ENCODE measurements at places on chromosomes 1 and 21.

- peak; percentile 76 for DNase-seq
Observed at GRCh38 chr1:210446479-210446878, 117.8 kb downstream of the HHAT start.

- DNase-seq: no peak
Observed at GRCh38 chr21:21188513-21189195, 190.4 kb downstream of the NCAM2 start.

- DNase-seq: no peak
Observed at GRCh38 chr1:245880754-245881403, 626.2 kb downstream of the SMYD3 start.

- no peak for DNase-seq
Observed at GRCh38 chr1:8510041-8510823, 192.3 kb downstream of the SLC45A1 start.

DNA sequence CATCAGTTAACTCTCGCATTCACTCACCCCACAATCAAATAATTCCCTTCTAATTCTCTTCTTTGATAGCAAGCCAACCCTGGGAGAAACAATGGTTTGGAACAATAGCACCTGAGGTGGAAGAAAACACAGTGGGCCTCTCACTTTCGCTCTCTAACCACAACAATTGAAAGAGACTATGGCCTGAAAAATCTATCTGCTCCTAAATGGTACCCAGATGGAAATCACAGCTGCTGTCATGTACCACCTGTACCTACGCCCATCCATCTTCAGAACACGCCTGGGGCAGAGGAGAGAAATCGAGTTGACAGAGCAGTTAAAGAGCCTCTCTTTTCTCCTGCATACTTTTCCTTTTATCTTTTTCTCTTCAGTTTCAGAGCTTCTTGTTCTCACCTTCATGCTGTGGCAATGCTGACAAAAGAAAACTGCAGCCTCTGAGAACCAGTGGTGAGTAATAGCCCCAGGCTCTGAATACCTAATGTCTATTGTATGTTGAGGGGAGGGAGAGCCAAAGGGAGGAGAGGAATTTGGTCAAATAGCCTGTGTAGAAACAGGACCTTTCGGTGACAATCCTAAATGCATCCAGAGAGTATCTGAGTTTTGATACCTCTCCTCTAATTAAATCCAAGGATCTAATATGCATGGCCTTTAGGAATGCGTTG is 57.7 kb downstream of the ZC3H11B start:
- peak; percentile 81 for DNase-seq

GRCh38 chr21:15212206-15212605 is 147.4 kb upstream of the NRIP1 start:
- no peak for DNase-seq

- no peak for DNase-seq
Observed at GRCh38 chr1:36156329-36157114, 562 bp downstream of the MAP7D1 start.

GRCh38 chr1:228974273-228974672 is 239.0 kb downstream of the RHOU start:
- no peak for DNase-seq

- DNase-seq: no peak
Observed at GRCh38 chr1:238672262-238672661, 714.1 kb upstream of the CHRM3 start.

GRCh38 chr1:91804546-91805023 is 81.4 kb downstream of the TGFBR3 start:
- no peak for DNase-seq

- DNase-seq: peak; percentile 50
Observed at GRCh38 chr1:64686828-64687724, 57.8 kb upstream of the RAVER2 start.

DNA sequence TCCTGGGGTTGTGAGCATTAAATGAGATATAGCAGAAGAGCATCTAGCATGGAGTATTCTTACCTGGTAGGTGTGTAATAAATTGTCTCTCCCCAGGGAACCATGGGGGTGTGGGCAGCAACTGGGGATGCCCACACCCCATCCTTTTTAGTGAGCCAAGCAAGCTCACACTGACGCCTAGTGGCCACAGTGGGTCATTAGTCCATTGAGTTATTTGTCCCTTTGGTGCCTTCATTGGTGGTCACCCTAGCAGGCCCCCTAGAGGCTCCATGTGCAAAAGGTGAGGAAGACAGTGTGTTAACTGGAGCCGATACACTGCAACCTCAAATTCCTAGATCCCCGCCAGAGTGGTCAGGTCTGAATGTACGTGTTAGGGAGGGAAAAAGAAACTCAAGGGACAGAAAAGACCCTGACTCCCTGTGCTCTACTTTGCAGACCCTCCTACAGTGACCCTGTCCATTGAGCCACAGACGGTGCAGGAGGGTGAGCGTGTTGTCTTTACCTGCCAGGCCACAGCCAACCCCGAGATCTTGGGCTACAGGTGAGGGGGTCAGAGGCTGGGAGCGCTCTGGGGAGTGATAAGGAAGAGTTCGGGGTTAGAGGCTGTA is 93.3 kb upstream of the CD1D start:
- DNase-seq: peak; percentile 78

- no peak for DNase-seq
Observed at GRCh38 chr1:84192681-84193080, 48.6 kb downstream of the PRKACB start.

DNA sequence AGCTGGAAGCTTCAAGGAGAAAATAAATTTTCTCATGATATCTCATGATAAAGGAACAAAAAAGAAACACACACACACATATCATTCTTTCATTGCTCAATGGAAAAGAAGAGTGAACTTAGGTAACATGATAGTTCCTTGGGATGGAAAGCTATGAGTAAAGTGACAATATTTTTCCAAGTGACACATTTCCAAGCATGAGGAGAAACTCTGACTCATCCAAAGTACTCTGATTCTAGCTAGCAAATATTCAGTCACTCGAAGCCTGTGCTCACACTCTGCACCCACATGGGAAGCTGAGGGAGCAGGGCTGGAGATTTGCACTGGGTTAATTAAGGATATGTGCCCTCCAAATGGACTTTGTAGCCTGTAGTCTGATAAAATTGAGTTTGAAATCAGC is 222.4 kb downstream of the LRRC40 start:
- DNase-seq: no peak

DNA sequence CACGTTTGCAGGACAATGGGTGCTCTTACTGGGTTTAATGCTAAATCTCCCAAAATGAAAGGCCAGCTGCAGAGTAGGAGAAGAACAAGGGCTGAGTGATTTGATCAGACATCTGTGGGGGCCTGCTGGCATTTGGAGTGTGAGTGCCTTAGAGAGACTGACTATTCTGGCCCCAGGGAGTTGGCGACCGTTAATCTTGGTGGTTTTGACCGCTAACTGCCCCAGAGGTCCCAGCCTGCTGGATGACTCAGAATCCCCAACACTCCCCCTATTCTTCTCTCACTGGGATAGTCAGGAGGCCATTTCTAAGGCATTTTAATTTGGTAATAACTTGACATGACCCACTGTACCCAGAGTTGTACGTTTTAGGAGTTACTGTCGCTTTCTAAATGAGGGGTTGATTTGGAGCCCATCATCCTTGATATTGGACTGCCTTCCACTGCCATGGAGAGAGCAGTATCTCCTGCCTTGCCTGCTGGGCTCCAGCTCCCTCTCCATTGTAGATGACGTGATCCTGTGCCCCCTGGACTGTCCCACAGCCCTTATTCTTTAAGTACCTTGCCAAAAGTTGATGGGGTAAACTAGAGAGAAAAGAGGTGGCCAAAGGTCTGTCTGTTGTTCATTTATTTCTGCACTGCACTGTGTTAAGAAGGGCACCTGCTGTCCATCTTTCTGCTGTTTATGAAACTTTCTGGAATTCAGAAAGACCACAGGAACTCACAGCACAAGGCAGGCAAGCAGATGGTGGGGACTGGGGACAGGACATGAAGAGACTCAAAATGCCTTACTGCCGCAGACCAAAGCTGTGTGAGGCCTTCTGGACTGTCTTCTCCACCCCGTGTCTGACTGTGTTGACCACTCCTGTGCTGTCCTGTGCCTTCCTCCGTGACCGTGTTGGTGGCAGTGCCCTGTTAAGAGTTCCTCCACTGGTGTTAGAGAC is 98.2 kb upstream of the ARTN start:
- peak; percentile 84 for DNase-seq

GRCh38 chr21:45558044-45558721 is 15.9 kb upstream of the SLC19A1 start:
- DNase-seq: no peak

Measured in COLO829 (cell line).